ENCODE measurements at places on chromosomes 3 and 15.
A peak's percentile ranks its signal among the peaks of the same experiment; 100 is the strongest.

DNA sequence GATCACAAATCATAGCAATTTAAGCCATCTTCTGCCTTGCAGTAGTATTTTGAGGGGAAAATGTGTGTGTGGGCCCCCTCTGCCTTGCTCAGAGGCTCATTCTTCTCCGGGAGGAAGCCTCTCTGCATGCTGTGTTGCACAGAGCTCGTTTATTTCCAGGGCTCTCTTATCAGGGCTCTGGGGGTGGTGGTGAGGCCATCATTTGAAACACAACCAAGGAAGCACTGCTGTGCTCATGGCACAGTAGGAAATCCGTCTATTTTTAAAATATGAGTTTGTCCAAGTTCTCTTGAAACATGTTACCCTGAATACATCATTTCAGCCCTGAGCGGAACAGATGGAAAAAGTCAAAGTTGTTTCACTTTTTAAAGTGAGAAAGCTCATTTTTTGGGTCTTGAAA is 369.0 kb upstream of the CFAP20DC start:
- no peak for DNase-seq

GRCh38 chr15:82649226-82649999 is 2.2 kb upstream of the CPEB1 start:
- DNase-seq: no peak

- no peak for DNase-seq
Observed at GRCh38 chr15:76327191-76328105, 9.1 kb upstream of the ISL2 start.

- no peak for DNase-seq
Observed at GRCh38 chr15:70561885-70562284, 201.5 kb downstream of the UACA start.

DNA sequence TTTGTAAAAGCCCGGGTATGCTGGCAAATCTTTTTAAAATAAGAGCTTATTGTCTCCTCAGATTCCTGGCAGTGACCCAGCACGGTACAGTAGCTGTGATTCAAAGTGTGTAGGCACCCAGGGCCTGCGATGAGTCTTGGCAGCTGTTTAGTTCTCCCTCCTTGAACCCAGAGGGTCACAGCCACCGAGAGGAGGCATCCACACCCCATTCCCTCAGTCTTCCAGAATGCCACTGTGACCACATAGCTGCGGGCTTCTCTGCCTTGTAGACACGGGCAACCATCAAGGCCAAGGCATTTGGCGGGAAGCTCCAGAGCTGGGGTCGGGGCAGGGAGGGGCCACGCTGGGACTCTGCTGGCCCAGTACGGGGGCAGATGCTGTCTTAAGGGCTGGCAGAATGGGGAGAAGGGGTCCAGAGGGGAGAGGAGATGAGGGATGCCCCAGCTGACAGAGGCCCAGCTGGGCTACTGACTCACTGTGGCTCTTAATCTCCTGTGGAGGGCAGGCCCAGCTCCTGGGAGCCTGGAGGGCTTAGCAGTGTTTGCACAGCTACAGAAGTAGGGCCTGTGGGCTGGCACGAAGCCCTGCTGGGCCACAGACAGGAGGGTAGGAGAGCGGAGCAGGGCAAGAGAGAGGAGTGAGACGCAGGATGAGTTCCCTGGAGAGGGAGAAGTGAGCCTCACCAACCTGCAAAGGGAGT is 68.8 kb upstream of the DLG1 start:
- DNase-seq: peak; percentile 73

DNA sequence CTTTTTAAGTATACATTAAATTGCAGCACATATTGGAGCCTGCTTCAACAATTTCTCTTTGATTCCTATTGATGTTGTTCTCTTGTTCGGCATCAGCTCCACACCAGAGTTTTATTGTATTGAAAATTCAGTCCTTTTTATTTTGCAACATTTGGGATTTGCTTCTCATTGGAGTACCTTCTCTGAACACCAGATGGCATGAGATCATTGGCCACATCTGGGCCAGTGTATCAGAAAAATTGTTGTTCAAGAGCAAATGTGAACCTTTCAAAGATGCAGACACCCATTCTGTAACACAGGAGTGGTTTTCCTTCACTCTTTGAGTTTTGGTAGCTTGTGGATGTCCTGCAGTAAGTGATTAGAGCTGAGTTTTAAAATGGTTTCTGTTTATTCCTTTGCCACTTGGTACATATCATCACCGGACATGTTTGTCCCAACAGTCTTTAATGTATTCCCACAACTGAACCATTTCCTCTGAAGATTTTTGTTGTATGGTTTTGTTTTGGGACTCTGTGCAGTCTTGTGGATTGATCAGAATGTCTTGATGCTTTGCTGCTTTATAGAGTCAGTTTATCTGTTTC is 96.1 kb downstream of the MCTP2 start:
- DNase-seq: peak; percentile 78

DNA sequence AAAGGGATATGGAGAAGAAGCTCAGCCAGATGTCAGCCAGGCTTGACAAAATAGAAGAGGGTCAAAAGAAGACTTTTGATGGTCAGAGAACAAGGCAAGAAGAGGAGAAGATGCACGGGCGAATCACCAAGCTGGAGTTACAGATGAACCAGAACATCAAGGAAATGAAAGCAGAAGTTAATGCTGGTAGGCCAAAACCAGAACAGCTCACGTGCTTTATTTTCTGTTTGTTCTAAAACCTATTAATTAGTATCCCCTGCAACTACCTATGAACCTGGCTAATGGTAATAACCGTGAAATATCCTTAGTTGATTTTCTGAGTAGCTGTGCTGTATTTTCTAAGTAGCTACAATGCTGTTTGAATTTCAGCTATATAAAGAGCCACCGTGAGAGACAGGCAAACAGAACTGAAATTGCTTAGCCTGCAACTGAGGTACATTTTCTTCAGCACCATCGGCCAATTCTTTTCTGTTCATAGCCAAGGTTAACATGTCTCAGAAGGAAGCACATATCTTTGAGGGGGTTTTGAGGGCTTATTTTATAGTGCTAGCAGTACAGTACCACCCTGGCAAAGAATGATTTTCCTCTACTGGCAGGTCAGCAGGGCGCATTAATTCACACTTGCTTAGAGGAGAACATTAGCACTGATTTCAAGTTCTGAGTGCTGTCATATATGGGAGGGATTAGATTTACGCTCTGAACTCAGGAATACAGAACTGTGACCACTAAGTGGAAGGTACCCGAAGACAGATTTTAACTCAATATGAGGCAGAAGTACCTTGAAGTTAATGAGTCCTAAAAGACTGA is 78.9 kb downstream of the FAM81A start:
- no peak for DNase-seq

DNA sequence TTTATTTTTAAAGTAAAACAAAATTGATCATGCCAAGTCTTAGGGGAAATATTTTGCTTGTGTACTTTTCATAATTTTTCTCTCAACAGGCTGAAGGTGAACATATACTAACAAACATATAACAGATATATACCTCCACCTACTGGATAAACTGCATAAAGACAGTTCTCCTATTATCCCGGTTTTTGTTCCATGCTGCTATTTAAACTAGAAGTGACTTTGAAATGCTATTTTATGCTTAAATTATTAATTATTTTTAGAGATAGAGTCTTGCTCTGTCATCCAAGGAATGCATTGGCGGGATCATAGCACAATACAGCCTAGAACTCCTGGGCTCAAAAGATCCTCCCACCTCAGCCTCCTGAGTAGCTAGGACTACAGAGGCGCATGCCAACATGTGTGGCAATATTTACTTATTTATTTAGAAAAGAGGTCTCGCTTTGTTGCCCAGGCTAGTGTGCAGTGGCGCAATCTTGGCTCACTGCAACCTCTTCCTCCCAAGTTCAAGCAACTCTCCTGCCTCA is 49.8 kb downstream of the ST3GAL6 start:
- DNase-seq: peak; percentile 72

DNA sequence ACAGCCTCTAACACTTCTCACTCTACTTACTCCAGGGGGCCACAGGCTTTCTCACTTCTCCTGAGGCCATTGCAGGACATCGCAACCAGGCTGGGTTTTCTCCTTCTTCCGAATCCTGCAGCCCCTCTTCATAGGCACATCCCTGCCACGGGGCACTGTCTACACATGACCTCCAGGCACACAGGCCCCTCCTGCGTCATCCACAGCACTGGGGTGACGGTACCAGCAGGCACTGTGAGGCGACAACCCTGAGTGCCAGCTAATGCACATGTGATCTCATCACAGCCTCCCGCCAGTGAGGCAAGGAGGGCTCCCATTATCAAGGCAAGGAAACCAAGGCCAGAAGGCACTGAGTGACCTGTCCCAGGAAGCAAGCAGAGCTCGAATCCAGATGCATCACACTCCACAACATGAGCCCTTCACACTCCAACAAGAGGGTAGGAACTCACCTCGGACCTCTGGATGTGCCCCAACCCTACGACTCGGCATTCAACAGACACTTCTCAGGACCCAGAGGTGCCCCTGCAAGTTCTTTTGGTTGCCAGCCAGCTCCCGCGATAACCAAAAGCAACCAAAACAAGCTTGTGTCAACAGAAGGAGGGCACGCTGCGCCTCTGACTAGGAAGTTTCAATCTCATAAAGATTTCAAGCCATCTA is 16.7 kb downstream of the FAM174B start:
- DNase-seq: no peak

GRCh38 chr3:191762323-191762960 is 301.5 kb downstream of the PYDC2 start:
- peak; percentile 9 for DNase-seq

All from adipocyte (in vitro differentiated cells).